ENCODE measurements at places on chromosomes 3 and 15.
A peak's percentile ranks its signal among the peaks of the same experiment; 100 is the strongest.

DNA sequence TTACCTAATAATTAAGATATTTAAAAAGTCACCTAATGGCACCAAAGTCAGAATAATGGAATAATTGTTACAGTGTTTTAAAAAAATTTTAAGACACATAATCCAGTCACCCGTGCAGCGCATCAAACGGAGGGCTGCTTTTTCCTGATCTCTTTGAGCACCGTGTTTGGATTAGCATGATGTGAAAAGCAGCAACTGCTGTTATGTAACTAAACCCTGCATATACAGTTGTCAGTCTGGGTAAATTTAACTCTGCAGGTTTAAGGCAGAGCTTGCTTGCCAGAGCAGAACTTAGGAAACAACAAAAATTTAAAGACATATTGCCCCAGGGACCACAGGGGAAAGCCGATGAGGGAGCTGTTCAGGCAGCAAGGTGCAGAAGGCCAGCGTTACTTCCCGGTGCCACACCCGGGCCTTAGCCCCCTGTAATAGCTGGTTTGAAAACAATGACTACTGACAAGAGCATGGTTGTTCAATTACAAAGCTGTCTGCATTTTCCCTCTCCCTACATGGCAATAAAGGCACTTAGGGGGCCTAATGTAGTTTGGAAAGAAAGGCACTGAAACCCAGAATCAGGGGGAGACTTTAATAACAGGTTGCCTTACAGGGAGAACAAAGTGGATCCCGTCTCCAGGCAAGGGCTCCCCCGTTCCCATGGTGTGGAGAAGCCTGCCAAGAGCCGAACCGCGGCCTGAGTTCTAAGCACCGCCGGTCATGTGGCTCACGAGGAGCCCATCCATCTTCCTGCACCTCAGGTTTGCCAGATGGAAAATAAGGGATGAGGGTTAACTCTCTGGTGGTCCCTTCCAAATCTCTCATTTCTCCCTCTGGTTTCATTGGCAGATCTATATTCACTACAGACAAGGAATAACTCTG is 32.2 kb downstream of the RORA start:
- DNase-seq = no peak

- DNase-seq = no peak
Observed at GRCh38 chr3:20406611-20407011, 220.6 kb upstream of the SGO1 start.

- no peak for DNase-seq
Observed at GRCh38 chr3:76969471-76969870, 70.4 kb upstream of the ROBO2 start.

- DNase-seq = no peak
Observed at GRCh38 chr3:128068156-128068620, 16.0 kb downstream of the SEC61A1 start.

- DNase-seq = no peak
Observed at GRCh38 chr15:58498821-58499580, 67.2 kb downstream of the LIPC start.

DNA sequence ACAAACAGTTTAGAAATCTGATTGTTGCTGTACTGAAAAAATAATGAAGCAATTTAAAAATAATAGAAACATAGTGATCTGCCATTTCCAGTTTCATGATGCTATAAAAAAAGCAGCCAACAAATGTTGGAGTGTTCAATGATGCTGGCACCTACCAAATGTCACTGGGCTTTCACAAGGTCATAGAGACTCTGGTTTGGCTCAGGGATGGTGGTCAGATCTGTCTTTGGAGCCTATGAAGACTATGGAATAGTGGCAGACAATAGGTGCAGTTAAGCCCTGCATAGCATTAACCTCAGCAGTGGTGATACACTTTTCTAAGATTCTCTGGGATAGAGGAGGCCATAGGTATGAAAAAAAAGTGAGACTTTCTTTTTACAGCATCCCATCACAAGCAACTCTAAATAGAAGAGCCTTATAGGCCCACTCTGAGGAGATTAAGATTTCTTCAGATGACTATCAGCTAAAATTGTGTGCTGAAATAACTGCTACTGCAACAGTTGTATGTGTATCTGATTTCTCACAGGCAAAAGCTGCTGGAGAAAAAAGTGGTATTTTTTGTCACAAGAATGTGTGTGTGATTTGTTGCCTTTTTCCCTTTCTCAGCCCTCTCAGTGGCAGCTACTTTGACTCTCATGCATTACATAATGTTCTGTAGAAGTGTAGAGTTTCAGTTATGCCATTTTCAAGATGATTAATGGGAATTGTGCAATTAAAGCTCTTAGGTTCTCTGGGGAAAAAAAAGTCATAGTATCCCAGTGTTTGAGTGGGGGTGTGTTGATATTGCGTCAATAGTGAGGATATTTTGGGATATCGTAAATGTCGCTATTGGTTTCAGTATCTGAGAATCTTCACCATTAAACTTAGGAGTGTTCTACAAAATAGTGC is 137.4 kb downstream of the MBNL1 start:
- no peak for DNase-seq

GRCh38 chr3:178754852-178755510 is 218.7 kb downstream of the KCNMB2 start:
- no peak for DNase-seq

- DNase-seq = no peak
Observed at GRCh38 chr15:99507016-99507503, 58.7 kb upstream of the MEF2A start.

GRCh38 chr3:72034986-72035385 is 250.0 kb upstream of the PROK2 start:
- DNase-seq = no peak

GRCh38 chr3:157160658-157161424 is 894 bp upstream of the CCNL1 start:
- DNase-seq = peak; percentile 64

GRCh38 chr3:47571391-47572175 is 7.1 kb downstream of the CSPG5 start:
- peak; percentile 47 for DNase-seq

- DNase-seq = no peak
Observed at GRCh38 chr3:100216713-100217112, 44.1 kb upstream of the TBC1D23 start.

- no peak for DNase-seq
Observed at GRCh38 chr15:69531665-69532027, 79.0 kb downstream of the RPLP1 start.

DNA sequence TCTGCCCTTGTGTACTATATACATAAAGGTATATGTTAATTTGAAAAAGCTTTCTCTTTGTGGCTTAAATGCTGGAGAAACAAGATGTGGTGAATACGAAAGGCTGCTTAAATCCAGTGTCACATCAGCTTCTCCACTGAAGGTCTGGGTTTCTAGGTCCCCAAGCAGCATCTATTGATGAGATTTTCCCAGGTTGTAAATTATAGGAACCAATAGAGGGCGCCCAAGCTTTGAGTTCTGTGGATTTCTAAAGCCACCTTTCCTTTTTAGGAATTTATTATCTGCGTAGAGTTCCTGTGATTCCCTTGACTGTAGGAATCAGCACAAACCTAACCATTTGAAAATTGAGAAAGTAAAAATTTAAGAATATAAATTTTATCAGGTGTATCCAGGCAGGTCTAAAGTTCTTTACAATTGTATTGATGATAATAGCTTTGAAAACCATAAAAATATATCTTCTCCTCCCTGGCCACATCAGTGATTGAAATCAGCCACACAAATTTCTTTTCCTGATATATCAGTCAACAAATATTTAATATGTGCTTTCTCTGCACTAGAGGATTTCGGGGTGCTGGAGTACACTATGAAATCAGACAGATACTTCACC is 88.3 kb upstream of the ADAMTSL3 start:
- DNase-seq = no peak

- DNase-seq = no peak
Observed at GRCh38 chr15:31111091-31111647, 9.6 kb upstream of the TRPM1 start.

DNA sequence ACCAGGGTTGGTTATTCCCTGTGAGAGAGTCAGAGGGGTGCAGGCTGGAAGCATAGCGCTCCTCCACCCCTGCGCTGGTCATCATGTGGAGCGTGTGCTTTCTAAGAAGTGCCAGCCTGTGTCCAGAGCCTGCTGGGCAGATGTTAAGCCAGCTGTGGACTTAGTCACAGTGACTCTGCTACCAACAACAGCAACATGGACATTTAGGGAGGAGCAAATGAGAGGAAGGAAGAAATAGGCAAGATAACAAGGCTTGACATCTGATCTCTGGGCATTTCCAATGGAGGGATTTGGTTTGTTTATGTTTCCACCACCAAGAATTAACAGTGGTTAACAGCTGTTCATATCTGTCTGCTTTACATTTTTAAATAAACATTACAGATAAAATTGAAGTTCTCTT is 36.4 kb upstream of the MYZAP start:
- no peak for DNase-seq

GRCh38 chr3:43287500-43287873 is 1.1 kb downstream of the SNRK start:
- no peak for DNase-seq

- DNase-seq = no peak
Observed at GRCh38 chr3:146156666-146157314, 4.2 kb downstream of the PLOD2 start.

- DNase-seq = no peak
Observed at GRCh38 chr3:70646635-70647034, 334.2 kb upstream of the MDFIC2 start.

- DNase-seq = no peak
Observed at GRCh38 chr3:111861391-111861790, 2.3 kb downstream of the PHLDB2 start.

- no peak for DNase-seq
Observed at GRCh38 chr15:59550530-59550929, 61.1 kb upstream of the GCNT3 start.

DNA sequence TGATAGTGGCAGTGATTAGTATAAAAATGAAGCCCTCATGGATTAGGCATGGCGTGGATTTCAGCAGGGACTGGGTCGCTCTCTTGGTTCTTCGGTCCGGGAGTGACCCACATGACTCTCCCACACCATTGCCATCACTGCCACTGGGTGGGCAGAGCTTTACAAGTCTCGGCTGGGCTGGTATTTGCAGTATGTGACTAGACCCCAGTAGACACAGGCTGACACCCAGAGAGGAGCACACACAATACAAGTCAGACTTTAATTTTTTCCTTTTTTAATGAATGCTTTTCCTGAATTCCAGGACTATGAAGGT is 1.5 kb downstream of the SV2B start:
- no peak for DNase-seq

GRCh38 chr3:46059432-46059831 is 32.1 kb upstream of the XCR1 start:
- no peak for DNase-seq

DNA sequence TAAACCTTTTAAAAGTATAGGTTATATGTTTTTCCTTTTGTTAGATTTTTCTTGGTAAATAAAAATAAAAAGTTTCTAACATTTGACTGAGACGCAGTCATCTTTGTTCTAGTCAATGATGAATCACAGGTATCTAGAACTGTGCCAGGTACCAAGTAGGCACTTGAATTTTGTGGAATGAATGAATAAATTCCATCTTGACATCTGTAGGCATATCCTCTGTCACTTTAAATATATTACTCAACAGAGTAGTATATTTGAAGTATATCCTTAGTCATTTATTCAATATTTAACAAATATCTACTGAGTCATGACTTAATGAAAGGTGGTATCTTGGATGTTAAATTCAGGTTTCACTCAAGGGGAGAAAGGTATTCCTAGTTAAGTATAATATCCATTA is 828.4 kb downstream of the TUSC7 start:
- no peak for DNase-seq

GRCh38 chr15:57237301-57237642 is 139.0 kb upstream of the CGNL1 start:
- no peak for DNase-seq

DNA sequence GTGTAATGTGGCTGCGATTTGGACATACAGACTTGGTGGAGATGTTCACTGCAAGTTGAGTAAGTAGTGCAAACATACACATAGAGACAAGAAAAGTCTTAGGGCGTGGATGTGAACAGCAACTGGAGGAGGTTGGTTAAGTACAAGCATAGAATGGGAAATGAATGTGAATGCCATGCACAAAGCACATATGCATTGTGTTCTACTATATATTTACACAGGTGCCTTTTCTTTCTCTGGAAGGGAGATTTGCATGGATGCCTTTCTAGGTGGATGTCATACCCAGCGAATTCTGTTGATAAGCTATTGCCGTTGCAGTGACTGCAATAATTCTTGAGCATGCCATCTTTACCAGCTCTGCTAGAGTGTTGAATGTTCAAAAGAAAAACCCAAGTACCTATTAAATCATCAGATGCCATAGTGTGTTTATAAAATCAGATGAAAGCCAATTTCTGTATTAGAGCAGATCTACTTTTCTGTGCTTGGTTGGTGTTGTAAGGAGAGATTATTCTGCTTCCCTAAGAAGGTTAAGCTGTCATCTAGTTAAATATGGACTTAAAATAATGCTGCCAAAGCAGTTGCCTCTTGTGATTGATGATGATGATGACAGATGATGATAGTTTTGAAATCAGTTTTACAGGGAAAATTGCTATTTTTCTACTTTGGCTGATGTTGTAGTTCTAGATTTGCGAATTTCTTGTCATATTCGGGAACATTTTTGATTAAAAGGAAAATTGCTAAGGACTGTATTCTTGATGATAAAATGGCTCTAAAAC is 148.4 kb downstream of the CNTN4 start:
- DNase-seq = no peak

GRCh38 chr3:179526989-179527391 is 35.7 kb upstream of the ACTL6A start:
- DNase-seq = peak; percentile 8

- DNase-seq = no peak
Observed at GRCh38 chr15:74209997-74210671, 7.5 kb upstream of the STRA6 start.

GRCh38 chr3:78041486-78041885 is 1001.6 kb downstream of the ROBO2 start:
- no peak for DNase-seq

DNA sequence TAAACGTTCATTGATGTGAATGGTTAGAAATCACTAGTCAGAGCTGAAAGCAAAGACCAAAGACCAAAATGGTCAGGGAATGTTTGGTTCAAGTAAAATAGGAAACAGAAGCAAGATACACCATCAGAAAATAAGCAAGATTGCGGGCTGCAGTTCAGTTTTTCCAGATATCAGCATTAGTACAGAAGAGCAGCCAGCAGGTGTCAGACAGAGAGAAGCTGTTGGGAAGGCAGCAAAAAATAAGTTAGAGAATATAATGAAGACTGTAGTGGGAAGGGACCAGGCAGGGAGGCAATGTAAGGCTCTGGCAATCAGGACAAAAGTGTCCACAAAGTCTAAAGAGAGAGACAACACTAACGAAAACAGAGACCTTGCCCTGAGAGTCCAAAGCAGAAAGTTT is 639.4 kb upstream of the NAALADL2 start:
- DNase-seq = no peak
